ENCODE measurements at places on chromosomes 16 and 17.

- DNase-seq: no peak
These were observed 1.3 kb downstream of the NF1 start for GRCh38 chr17:31096106-31096436.

DNA sequence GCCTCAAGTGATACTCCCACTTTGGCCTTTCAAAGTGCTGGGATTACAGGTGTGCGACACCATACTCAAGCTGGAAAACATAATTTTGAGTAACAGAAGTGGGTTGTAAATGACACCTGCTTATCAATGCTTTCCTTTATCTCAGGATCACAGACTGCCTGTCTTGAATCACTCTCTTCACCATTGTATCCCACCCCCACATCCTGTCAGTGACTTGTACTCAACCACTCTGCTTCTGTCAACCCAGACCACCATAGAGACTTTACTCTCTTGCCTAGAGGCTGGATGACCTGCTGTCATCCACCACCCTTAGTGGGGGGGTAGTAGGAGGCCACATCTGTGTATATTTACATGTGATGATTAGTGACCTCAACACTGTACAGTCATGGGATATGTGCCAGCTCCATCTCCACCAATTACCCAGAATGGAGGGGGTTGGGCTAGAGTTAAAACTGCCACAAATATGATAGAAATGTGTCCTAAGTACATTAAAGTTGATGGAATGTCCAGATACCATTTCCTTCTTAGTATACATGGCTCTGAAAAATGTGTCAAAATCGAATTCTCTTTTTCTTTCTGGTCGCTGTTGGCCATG, 338.7 kb downstream of the GRIN2A start:
- DNase-seq: no peak

- no peak for DNase-seq
These were observed 264.7 kb downstream of the C16orf95 start for GRCh38 chr16:87052506-87052905.

DNA sequence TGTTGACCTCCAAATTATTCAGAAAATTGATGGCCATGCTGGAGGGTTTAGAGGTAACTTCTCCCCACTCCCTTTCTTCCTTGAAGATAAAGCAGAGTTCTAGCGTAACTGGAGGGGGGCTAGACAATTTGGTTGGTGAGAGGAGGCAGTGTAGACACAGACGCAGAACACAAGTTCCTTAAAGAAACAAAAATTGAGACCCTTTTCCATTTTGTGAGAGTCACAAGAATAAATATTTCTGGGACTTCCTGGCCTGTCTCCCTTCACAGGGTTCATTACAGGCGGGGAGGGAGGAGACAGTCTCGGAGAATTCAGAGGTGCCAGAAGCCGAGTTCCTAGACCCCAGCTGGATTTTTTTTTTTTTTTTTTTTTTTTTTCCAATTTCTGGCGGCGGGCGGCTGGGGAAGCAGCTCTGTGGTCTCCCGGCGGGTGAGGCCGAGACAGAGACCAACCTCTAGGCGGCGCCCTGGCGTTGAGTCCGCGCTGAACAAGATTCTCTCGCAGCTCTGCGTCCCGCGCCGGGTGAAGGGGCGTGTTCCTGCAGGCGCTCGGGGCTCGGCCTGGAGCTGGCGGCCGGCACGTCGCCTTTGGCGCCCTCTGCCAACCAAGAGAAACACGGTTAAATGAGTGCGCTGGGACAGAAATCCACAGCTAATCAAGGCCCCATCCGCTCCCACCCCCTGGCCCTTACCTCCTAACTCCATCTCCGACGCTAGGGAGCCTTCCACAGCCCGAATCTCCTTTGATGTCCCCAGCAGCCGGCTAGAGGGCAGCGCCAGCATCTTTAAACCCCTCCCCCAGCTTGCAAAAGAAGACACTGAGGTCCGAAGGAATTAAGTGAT, 10.2 kb upstream of the HOXB9 start:
- DNase-seq: peak; percentile 42

DNA sequence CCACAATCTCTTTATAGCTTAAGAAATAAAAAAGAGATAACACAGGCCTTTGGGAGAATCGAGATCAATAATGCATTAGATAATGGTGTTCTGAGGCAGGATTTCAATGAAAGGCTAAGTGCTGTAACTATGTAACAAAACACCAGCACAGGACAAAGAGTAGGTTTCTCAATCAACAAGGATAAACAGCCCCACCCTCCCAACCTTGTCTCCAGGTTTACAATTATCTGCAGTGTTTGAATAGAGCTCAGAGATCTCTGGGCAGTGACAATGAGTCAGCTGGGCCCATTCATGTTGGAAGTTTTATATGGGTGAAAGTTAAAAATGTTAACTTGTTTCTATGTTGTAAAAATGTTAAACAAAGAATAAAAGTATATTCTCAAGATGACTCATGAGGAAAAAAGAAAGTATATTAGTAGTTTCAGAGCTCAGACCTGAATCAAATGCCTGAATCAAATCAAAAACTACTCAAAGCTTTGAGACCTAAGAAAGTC, 17.0 kb upstream of the KRT20 start:
- DNase-seq: no peak
